Mesenchymal stem cell (in vitro differentiated cells and primary cell): ENCODE measurements at places on chromosomes 3 and 15.

- DNase-seq: peak; percentile 92
Observed at GRCh38 chr15:31372635-31373091, 46.0 kb downstream of the KLF13 start.

- DNase-seq: no peak
Observed at GRCh38 chr3:171176244-171176933, 149.9 kb upstream of the SLC2A2 start.

DNA sequence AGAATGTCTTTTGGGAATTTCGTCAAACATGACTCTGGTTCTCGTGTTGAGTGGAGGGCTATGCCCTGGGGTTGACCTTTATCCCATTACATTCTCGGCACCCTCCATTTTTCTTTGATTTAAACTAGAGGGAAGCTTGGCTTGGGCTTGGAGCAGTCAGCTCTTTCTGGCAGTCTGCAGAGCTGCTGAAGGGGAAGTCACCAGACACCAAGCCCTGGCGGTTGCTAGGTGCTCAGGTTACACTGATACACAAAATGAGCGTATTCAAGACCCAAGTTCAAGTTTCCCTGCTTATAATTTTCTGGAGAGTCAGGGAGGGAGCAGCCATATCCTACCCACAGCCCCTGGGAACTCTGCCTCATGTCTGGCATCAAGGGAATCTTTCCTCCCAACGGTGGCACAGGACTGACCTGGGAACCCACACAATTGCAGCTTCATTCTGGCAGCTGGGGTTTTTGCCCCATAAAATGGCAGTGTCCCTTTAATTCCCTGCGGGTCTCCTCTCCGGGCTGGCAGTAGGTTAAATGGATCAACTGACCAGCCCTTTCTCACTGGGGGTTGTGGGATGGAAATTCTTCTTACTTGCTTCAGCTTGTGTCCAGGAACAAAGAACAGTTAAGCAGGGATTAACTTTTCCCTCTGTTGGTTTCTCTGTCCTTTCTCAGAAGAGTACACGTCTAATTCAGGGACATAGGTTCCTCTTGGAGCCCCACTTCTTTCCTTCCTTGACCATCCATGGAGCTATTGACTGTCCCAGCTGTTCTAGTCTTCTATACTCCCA is 110.0 kb upstream of the DLG1 start:
- DNase-seq: no peak

DNA sequence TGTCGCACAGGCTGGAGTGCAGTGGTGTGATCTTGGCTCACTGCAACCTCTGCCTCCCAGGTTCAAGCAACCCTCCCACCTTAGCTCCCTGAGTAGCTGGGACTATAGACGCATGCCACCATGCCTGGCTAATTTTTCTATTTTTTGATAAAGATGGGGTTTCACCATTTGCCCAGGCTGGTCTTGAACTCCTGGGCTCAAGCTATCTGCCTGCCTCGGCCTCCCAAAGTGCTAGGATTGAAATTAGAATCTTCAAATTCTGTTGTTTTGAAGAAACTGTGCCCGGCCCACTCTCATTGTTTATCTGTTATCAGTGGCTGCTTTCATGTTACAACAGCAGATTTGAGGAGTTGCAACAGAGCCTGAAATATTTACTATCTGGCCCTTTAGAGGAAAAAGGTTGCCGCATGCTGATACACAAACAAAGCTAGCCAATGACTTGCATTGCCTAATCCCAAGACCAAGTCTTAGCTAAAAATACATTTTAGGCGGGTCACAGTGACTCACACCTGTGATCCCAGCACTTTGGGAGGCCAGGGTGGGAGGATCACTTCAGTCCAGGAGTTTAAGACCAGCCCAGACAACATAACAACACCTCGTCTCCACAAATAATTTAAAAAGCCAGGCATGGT is 43.2 kb upstream of the PPP4R2 start:
- peak; percentile 47 for DNase-seq

GRCh38 chr3:12970684-12971083 is 102.5 kb downstream of the IQSEC1 start:
- DNase-seq: no peak

DNA sequence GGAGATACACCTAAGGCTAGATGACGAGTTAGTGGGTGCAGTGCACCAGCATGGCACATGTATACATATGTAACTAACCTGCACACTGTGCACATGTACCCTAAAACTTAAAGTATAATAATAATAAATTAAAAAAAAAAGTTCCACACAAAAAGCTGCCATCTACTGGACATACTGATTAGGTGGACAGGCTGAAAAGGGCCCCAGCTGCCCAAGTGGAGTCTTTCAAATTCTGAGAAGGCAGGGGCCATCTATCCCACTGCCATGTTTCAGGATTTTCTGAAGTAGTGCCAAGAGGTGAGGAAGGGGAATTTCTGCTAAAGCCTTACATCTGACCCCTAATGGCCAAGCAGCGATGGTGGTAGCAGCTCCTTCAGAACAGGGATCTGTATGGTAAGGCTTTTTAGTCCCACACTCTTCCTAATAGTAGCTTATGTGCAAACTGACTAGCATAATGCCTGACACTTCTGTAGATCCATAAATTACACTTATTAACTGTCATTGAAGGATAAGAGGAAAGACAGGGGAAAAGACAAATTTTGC is 7.7 kb downstream of the FSTL1 start:
- peak; percentile 38 for DNase-seq

DNA sequence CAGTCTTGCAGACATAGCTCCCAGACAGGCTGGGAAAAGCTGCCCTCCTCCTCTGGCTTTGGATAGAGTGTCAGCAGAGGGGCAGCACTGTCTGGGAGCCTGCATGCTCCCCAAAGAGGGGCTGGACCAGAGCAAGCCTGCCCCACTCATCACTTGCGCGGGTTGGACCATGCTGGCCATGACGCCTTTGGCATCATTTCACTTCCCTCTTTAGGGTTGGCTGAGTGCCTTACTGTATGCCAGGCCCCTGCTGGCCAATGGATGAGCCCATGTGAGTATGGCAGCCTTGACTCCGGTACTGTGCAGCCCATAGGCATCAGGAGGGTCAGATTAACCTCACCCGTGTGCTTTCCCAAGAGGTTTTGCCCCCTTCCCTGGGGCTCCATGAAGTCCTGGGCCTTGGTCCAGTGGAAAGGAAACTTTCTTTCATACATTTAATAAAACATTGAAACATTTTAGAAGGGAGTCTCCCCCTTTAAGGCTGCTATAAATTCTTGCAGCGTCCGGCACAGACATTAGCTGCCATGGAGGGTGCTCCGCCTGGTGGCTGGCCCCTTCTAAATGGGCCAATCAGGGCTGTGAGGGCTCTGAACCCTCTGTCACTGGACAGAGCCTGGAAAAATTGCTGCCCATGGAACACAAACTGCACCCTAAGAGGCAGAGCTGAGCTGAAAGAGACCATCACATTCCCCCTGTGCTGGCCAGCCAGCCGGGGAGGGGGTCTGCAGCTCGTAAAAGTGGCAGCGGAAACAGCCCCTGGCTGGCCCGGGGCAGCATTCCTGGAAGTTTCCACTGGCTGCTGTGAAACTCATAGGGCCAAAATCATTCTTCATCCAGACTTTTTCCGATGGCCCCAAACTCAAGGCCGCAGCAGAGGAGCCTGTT is 20.8 kb upstream of the DUSP7 start:
- no peak for DNase-seq

GRCh38 chr3:12944849-12945248 is 103.5 kb upstream of the RPL32 start:
- no peak for DNase-seq

DNA sequence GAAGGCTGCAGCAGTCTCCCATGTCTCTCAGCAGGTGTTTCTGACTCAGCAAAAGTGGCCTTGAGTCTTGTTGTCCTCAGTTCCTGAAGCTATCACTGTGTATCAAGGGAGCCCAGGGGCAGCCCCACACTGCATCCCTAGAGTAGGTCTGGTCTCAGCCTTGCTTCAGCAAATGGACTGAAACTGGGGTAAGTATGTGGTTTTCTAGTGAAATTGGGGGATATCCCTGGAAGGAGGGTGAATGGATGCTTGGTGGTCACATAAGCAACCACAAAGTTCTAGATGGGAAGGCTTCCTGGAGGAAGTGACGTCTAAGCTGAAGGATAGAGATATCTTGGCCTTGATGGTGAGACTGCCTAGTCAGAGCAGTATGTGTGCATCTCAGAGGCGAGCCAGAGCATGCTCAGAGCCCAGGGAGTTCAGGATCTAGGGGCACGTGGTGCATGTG is 38.4 kb downstream of the TMEM158 start:
- no peak for DNase-seq

GRCh38 chr3:149560001-149560400 is 85.5 kb downstream of the TM4SF4 start:
- DNase-seq: no peak

DNA sequence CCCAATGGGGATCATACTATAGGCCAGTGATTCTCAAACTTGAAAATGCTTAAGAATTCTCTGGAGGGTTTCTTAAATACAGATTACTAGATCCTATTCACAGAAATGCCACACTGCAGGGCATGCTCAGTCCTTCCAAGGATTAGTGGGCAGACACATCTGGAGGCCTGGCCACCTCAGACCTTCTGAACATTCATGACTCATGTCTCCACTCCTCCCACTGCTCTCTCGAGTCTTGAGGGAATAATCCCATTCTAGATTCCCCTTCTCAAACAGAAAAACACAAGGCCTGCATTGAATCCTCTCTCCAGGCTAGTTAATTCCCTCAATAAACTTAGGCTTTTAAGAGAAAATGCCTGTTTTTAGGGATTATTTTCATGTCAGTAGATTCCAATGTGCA is 22.1 kb downstream of the ZNF621 start:
- DNase-seq: peak; percentile 59

- DNase-seq: no peak
Observed at GRCh38 chr3:14156201-14156600, 22.2 kb downstream of the XPC start.

GRCh38 chr3:79922633-79923032 is 154.8 kb upstream of the ROBO1 start:
- DNase-seq: no peak

GRCh38 chr3:195899701-195900435 is 8.5 kb downstream of the TNK2 start:
- DNase-seq: no peak

GRCh38 chr15:98875309-98875708 is 132.3 kb downstream of the PGPEP1L start:
- no peak for DNase-seq

GRCh38 chr15:93378558-93378957 is 289.5 kb upstream of the RGMA start:
- DNase-seq: no peak

DNA sequence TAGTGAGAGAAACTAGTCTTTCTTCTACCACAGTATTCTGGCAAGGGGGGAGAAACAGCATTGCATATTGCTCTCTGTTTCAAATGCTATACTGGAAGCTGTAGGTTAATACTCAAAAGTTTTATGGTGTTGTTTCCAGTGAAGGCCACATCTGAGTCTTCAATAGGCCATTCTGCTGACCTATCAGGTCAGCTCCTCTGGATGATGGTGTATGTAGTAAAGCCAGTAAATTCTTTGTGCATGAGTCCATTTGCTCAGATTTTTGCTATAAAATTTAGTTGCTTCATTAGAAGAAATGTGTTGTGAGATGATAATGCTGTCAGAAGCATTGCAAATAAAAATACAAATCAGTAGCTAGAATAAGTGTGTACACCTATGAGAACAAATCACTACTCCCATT is 64.9 kb upstream of the RBMS3 start:
- no peak for DNase-seq

DNA sequence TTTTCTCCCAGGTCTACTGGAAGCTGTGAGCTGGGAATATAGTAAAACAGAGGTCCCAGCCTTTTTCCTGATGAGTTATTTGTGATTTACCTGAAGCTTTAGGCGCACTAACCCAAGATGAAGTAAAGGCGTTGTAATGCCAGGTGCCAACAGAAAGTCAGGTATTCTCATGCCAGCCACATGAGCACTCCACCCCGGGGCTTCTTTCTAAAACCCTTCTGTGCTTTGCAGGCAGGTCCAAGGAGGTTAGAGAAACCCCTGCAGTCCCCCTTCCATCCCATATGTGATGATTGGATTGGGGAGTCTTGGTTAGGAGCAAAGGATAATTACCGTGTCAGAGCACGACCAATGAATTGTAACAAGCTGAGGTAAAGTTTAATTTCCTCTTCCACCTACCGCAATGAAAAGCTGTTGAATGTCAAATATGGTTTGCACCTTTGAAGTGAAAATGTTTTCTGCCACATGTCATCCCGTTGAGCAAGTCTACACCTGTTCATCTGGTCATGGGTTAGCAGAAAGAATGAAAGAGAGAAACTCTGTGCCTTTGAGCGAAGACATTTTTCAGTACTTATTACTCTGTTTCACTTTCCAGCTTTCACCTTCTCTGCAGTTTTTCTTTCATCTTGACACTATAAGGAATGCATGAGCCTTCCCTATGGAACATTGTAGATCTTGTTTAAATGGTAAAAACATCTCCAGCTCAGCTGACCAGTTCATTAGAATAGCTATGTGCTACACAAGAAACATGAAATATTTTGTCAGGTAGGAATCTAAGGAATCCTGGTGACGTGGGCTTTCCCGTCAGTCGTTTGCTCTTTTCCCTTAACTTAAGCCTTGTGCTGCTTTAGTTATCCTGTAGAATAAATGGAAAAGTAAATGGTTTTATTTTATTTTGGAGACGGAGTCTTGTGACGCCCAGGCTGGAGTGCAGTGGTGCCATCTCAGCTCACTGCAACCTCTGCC is 204.6 kb upstream of the IL12A start:
- DNase-seq: no peak
